NCI-H187 treated with DMSO at 0.1 percent for 48 hours (cell line): ENCODE measurements at places on chromosomes 3 and 15.

DNA sequence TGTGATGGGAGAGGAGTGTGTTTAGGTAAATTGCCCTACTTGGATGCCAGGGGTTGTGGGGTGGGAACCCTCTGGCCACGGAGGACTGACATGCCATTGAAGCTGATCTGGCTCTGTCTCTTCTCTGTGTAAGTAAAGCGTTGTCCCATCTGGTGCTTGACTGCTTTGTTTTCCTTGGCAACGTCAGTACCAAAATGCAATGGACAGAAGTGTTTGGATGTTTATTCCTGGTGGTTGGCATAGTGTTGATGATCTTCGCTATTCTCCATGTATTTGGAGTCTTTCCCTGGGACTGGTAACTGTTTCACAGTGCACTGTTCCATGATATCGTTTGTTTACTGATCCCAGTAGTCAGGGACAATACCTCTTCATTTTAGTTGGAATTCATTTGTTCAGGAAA lies 130.5 kb upstream of the MCTP2 start:
- DNase-seq, result no peak

DNA sequence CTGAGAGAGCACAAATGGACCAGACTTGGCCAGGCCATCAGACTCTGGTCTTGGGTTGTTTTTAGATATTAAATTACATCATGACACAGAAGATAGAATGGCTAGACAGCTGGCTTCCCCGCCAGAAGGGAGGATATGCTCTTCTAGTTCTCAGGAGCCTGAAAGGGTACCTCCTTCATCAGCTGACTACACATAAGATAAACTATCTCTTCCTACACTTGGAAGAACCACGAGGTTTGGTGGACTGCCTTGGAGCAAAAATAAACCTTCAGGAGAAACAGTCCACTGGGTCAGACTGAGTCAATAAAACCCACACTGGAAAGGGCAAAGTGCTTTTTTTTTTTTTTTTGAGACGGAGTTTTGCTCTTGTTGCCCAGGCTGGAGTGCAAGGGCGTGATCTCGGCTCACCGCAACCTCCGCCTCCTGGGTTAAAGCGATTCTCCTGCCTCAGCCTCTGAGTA lies 26.3 kb upstream of the DYNC1LI1 start:
- no peak for DNase-seq

DNA sequence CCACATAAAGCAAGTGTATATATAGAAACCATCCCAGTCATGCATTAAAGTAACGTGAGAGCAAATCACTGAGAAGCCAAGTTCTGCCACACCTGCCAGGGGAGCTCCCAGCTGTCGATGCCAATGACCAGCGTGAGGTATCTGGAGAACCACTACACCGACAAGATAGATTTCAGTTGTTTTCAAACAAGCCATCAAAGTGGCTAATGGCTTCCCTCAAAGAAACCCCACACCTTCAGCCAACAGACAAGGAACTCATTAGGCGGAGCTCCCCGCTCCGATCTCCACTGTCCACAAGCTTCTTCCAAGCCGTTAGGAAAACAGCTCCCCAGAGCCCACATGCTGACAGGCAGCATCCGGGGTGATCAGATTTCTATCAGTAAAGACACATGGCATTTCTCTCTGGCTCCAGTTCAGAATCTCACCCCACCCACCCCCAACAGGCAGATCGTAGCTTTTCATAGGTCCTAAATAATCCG lies 54.2 kb upstream of the SPATA12 start:
- DNase-seq, result peak; percentile 68

DNA sequence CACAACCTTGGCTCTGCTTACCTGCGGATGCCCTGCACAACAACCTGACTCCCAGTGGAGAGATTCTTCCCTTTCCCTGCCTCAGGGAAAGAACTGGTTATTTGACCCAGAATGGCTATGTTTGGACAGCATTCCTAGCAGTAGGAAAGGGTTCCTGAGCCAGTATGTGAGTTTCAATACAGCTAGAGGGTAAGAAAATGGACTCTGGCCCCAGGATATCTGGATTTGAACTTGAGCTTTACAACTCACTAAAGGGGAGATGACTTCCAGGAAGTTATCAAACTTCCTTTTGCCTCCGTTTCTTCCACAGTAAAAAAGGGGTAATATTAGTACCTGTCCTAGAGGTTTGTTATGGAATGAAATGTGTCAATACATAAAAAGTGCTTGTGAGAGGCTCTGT lies 28.1 kb upstream of the PLSCR4 start:
- DNase-seq, result no peak

DNA sequence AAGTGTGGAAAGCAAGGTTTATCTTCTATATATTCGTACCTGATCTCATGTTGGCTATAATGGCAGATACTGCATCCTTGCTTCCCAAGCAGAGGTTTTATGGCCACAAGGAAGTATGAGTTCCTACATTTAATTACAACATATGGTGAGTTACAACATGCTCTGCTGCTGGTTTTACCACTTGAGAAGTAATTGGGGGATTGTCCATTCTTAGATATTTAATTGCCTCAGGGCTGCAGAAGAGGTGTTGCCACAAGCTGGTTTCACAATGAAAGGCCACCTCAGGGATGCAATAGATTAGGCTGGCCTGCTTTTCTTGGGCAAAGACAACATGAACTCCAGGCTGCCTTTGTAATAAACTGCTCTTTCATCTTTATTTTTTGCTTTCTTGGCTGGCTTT lies 48.6 kb downstream of the RAP2B start:
- DNase-seq, result no peak

DNA sequence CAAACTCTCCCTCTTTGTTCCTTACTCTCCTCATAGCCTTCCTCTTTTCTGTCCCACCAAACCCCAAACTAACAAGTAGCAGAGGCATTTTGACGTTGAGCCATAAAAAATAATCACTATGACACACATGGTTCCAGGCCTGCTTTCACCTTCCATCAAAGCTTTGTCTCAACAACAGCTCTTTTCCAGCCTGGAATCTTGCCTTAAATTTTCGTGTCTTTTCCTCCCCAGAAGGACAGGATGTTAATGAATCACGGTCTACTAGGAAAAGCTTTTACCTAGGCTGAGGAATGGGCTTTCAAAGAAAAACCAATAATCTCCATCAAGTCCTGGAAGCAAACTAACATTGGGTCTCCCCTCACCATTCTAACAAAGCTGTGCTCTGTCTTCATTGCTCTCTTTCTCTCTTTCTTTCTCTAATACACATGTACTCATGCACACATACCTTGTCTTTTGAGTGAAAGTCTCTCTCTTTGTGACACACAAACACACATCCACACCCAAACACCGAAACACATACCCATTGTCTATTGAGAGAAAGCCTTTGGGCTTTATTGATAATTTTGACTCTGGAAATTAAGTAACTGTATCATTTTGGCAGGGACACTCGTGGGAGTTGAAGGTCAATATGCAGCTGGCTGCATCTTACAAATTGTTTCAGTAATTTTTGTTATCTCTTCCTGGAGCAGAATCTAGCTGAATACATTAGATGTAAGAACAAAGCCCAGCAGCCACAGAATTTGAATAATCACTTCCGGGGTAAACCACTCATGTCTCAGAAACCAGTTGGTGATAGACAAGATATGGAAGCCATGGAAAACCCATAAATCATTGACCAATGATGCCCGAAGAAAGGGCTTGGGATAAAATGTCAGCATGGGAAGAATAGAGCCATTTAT lies 107.4 kb upstream of the SLC4A7 start:
- no peak for DNase-seq

- DNase-seq, result no peak
These were observed 51.8 kb downstream of the IQSEC1 start for GRCh38 chr3:13021141-13022114.

DNA sequence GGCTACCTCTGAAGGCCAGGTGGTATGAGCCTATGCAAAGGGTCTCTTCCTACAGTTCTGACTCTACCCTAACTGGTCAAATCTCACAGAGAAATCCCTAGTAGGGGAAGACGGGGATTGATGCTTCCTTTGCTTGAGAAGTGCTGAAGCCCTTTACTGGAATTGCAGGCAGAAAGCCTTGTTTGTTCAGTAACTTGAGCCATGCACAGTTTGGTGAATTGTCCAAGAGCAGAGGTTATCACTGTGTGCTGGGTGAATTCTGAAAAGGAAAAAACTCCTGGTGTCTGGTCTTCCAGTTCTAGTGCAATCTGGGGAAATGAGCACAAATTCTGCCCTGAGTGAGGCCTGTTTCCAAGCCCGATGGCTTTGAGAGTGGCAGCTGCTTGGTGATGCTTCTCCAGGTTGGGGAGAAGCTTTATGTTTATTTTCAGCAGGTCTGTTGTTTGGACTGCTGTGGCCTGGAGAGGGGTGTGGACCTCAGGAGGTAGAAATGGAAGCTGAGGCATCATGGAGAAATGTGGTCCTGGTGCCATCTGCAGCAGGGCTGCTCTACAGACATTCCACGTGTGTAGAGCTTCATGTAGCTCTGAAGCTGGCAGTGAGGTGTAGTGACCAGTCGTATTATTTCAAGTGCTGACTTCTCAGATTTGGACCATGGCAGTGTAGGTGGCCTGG lies 60.9 kb downstream of the ARNT2 start:
- peak; percentile 28 for DNase-seq
